T follicular helper cell (primary cell): ENCODE measurements at places on chromosomes 7 and 10.

GRCh38 chr10:34335960-34336690, 479.0 kb downstream of the PARD3 start:
- DNase-seq = no peak

DNA sequence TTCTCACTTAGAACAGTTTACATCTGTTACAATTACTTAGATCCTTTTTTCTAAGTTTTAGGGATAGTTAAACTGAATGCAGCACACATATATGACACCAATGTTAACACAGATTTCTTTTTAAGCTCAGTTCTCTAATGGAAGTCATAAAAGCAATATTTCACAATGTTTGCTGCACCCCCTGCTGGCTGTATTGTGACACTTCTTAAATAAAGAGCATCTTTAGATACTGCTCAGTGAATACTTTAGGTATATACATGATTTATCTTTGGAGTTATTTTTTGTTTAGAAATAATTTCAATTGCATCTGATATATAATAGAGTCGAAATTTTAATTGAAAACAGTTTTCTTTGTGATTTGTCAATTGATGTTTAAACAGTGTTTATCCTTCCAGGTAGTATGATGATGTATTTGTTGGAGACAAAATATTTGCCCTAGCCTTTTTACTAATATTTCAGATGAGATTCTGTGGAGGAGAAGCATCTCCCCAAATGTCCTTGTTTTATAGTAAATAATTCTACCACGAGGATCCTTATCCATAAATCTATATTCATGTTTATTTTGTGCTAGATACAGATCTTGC, 174.4 kb downstream of the ST7 start:
- peak; percentile 25 for DNase-seq

- no peak for DNase-seq
Measured at GRCh38 chr10:5125315-5126044, 31.3 kb downstream of the AKR1C3 start.

- DNase-seq = no peak
Measured at GRCh38 chr7:85162721-85163120, 24.1 kb downstream of the SEMA3D start.
